ENCODE measurements at places on chromosomes 2 and 18.

- DNase-seq: no peak
Measured at GRCh38 chr2:237053066-237053465, 32.6 kb upstream of the COPS8 start.

- DNase-seq: no peak
Measured at GRCh38 chr2:224946895-224947294, 95.4 kb downstream of the DOCK10 start.

DNA sequence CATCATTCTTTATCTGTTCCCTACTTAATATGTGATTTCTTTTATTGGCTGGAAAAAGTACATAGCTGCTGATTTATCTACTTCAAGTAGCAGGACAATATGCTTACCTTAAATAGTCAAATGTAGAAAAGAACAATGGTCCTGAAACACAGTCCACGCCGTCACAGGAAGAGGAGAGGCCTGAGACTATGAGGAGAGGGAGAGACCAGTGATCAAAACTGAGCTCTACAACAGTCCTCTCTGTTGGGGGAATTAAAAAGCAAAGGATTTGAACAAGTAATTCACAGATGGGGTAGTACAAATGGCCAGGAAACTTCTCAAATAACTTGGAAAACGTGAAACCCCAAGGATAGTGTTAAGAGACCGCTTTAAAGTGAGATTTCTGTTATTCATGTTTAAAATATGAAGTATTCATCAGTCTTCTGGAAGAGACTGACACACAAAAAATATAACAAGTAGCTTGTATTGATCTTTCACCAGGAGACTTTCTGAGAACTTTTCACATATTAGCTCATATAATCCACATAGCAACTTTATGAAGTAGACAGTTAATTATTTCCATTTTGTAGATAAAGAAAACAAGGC lies 20.2 kb downstream of the SCYGR8 start:
- no peak for DNase-seq

DNA sequence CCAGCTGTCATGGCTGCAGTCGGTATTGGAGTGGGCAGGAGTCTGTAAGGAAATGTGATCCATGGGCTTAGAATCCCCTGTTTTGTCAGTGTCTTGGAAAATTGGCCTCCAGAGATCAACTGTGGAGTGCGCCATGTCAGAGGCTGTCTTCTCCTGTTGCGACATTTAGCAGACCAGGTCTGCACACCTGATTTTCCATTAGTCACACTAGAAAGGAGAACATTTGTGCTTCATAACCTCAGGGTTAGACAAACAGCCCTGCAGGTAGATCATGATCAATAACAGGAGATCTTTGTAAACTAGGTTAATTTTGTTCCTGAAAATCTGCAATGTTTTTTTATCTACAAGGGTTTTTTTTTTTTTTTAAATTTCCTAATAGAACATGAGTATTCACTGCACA lies 28.0 kb downstream of the LDLRAD4 start:
- DNase-seq: no peak

GRCh38 chr2:99860720-99861375 lies 281.5 kb downstream of the AFF3 start:
- no peak for DNase-seq

DNA sequence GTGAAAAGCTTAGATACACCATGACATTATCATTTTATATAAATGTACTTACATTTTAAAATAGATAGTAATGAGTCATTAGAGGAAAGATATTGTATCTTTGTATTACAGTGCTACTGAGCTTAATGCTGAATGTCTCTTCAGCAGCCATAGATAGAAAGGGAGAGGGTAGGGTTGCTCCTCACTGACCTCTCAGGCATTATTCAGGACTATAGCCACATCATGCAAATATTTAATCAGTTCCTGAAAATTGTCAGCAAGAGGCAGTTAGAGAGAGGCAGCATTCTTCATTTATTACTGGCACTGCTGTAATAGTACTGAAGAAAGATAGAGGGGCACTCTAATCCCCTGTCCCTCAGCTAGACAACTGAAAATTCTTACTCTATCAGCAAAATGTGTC lies 242.0 kb upstream of the TANK start:
- DNase-seq: no peak

GRCh38 chr2:29336341-29337241 lies 221.4 kb downstream of the CLIP4 start:
- DNase-seq: no peak

- no peak for DNase-seq
Measured at GRCh38 chr2:174014699-174015070, 49.5 kb upstream of the SP3 start.

DNA sequence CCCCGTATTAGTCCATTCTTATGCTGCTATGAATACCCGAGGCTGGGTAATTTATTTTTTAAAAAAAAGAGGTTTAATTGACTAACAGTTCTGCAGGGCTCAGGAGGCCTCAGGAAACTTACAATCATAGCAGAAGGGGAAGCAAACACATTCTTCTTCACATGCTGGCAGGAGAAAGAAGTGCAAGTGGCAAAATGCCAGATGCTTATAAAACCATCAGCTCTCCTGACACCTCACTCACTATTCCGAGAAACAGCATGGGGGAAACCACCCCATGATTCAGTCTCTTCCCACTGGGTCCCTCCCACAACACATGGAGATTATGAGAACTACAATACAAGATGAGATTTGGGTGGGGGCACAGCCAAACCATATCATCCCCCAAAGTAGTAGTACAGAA lies 2148.5 kb upstream of the PIK3C3 start:
- DNase-seq: no peak

DNA sequence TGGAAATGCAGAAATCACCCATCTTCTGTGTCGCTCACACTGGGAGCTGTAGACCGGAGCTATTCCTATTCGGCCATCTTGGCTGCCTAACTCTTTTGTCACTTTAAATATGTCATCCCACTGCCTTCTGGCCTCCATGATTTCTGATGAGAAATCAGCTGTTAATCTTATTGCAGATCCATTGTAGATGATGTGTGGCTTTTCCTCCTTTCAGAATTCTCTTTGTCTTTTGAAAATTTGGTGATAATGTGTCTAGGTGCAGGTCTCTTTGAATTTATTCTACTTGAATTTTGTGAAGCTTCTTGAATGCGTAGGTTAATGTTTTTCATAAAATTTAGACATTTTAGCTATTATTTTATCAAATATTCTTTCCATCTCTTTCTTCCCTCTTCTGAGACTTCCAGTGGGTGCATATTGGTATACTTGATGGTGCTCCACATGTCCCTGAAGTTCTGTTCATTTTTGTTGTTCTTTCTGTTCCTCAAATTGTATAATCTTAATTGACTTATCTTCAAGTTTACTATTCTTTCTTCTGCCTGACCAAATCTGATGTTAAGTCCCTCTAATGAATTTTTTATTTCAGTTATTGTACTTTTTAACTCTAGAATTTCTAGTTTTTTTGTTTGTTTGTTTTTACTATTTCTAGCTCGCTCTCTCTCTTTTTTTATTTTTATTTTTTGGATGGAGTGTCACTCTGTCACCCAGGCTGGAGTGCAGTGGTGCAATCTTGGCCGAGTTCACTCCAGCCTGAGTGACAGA lies 90.8 kb upstream of the DLX2 start:
- DNase-seq: no peak

DNA sequence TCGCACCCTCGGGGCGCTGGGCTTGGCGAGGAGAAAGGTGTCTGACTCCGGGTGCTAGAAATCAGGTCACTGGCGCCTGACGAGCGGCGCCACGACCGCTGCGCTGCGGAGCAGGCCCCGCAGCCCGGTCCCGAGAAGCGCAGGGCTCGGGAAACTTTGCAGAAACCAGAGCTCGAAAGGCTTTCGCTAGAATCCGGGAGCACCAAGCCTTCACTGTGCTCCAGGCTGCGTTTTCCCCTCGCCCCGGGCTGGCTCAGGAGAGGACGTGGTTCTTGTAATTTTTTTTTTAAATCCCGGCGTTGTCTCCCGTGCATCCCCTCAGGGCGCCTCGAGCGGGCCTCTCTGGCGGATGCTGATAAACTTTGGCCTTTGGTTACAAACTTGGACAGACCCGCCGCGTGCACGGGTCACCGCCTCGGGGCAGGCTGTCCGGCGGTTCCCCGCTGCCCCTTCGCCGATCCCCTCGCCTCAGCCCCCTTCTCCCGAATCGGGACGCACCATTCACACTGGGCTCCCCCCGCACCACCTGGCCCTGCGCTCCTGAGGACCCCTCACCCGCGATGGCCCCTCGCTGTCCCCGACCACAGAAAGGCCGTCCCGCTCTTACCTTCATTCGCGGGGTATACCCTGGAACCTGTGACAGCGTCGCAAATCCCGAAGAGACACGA lies 419 bp downstream of the EPHA4 start:
- DNase-seq: peak; percentile 34

DNA sequence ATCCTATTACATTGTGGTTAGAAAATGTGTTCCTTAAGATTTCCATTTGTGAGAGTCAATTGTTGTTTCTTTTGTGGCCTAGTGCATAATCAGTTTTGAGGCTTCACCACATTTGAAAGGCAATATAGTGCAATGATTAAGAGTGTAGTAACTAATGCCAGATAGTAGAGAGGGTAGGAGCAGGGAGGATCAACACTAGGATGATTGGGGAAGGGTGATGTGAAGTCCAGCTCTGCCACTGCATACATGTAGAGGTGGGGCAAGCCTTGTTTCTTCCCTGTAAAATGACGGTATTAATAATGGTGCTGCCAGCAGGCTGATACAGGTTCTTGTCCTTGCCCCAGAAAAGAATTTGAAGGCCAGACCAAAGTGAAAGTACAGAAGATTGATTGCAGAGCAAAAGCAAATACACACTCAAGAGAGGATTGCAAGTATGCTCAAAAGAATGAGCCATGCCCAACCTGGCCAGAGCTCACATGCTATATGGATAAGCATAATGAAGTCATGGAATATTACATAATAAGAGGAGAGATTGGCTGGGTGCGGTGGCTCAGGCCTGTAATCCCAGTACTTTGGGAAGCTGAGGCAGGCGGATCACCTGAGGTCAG lies 8.0 kb downstream of the SP100 start:
- no peak for DNase-seq

GRCh38 chr2:242046206-242046826 lies 176.8 kb downstream of the RTP5 start:
- DNase-seq: no peak

DNA sequence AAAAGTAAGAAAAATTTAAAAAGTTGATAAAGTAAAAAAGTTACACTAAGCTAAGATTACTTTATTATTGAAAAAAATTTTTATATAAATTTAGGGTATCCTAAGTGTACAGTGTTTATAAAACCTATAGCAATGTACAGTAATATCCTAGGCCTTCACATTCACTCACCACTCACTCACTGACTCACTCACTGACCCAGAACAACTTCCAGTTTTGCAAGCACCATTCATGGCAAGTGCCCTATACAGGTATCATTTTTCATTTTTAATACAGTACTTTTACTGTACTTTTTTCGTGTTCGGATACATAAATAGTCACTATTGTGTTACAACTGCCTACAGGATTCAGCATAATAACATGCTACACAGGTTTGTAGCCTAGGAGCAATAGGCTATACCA lies 8.9 kb upstream of the THUMPD2 start:
- DNase-seq: no peak

- no peak for DNase-seq
Measured at GRCh38 chr2:217838409-217838831, 164.4 kb downstream of the TNS1 start.

DNA sequence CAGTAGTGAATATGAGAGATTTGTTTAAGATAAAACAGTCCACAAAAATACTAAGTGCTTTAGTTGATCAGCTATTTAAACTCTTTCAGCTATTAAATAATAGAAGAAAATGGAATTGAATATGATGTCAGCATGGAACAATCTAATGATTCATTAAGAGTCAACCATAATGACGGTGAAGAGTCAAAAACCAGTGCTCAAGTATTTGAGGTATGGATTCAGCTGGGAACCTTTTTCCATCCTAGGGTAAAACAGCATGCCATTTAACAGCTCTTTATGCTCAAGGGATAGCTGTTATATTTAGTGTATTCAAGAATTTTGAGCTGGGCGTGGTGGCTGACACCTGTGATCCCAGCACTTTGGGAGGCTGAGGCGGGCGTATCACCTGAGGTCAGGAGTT lies 29.7 kb downstream of the CARF start:
- DNase-seq: no peak

DNA sequence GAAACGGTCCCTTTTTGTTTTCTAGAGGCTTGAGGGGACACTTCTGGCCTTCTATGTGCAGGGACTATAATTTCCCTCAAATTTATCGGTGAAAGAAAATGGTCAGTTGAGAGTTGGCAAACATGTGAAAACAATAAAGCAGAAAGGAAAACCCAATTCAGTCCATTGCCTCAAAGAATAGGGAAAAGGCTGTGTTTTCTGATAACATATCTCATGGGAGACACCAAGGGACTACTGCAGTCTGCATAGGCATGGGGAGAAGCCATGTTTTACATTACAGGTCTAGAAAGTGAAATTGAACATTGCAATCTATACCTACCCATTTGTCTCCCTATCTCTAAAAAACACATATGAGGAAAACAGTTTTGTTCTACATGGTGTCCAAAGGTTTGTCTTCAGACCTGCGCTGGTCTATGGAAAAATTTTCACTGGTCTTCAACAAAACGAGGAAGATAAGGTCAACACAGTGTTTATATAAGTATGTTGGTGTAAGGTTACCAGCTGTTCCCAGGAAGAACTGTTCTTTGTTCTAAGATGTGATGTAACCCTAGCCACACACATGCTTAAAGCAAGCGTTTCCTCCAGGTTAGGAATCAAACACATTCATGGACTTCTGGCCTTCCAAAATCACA lies 179.7 kb downstream of the MREG start:
- no peak for DNase-seq

GRCh38 chr2:222960126-222960525 lies 91.9 kb upstream of the KCNE4 start:
- no peak for DNase-seq

GRCh38 chr2:73385504-73386341 lies at the start of gene ALMS1:
ALMS1 (plus strand) TSS chr2:73385836; CDS start chr2:73385869, 33 bp downstream.
- DNase-seq: peak; percentile 88

DNA sequence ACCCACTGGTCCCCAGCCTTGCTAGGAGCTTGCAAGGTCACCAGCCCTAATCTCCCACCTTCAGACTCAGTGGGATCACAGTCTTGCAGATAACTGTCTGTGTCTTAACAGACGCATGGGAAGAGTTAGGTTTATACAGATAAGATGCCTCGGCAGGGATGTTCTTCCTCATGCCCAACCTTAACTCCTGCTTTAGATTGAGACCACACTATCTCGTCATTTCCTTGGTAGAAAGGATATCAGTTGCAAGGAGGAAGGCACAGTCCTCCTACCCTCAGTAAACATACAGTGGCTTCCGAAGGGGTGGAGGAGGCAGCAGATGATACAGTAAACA lies 7.2 kb downstream of the NT5DC4 start:
- no peak for DNase-seq

DNA sequence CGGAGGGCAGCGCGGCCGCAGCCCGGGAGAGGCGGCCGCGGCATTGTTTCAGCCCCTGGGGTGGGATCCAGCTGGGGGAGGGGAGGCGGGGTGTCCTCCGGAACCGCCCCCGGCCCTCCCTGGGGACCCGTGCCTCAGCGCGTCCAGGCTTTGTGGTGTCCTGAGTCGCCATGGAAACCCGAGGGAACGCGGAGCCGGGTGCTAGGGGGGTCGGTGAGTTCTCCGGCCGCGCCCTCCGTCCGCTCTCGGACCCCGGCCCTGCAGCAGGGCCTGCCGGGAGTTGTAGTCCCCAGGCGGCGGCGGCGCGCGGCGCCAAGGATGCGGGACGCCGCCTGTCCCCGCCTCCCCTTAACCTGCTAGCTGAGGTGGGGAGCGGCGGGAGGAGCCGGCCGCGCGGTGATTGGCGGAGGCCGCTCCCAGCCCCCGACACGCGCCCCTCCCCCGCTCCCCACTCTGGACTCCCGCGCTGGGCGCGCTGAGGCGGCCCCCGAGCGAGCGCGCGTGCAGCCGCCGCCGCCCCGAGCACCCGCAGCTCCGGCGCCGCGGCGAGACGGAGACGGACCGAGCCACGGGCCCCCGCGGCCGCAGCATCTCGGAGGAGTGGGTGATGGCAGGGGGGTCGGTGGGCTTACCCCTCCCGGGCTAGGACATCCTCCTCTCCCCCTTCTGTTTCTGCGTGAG lies at the start of gene DPYSL5:
TSS of gene DPYSL5 (plus strand) at position 478 of the 681 bp plus-strand sequence. CDS start 50,368 bp downstream, outside the sequence.
- DNase-seq: peak; percentile 17
